CD4-positive, alpha-beta memory T cell (primary cell): ENCODE measurements at places on chromosomes 13 and 19. TPM values are rescaled to one million over a fixed set of nuclear protein-coding genes. Genes with fewer than 3 reads are reported as not detected.

POLR1D gene
- 152 TPM for total RNA-seq

DACH1 gene
- total RNA-seq, result not detected

GRCh38 chr13:112900226-112900600, 68.8 kb upstream of the MCF2L start:
- H3K27ac ChIP-seq, result no peak overlapping the region
- no peak for DNase-seq
- no peaks in the 10 kb centered on the region for H3K36me3 ChIP-seq
- H3K4me1 ChIP-seq, result peaks cover 3% of the 10 kb centered on the region
- H3K27me3 ChIP-seq, result peaks cover 4% of the 10 kb centered on the region
- no peak overlapping the region for H3K4me3 ChIP-seq

- DNase-seq, result no peak
- H3K27ac ChIP-seq, result no peak overlapping the region
- H3K27me3 ChIP-seq, result no peaks in the 10 kb centered on the region
- H3K4me1 ChIP-seq, result no peaks in the 10 kb centered on the region
- H3K4me3 ChIP-seq, result no peak overlapping the region
These were observed 760.7 kb upstream of the PCDH9 start for GRCh38 chr13:67990868-67991267.

ADM5 gene
- total RNA-seq, result 4.4 TPM

ZNF439 gene
- 17.7 TPM for total RNA-seq

DNA sequence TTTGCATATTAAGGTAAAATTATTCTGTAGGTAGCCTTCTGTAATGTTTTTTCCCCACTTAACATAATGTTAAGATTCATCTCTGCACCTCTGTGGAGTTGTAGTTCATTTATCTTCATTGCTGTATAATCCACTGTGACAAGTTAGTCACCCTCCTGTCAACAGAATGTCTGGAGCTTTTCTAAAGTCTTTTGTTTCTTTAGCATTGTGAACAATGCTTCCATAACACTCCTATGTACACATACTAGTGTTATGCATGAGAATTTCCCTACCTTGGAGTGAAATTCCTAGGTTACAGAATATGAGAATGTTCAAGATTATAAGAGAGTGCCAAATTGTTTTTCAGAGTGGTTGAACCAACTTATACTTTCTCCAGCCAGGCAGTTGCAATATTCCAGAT, 113.5 kb downstream of the COG6 start:
- no peaks in the 10 kb centered on the region for H3K4me1 ChIP-seq
- no peak for DNase-seq
- no peak overlapping the region for H3K27ac ChIP-seq

GRCh38 chr13:21516805-21517204, 57.7 kb upstream of the ZDHHC20 start:
- H3K27me3 ChIP-seq, result no peaks in the 10 kb centered on the region
- no peaks in the 10 kb centered on the region for H3K4me1 ChIP-seq

- no peak overlapping the region for H3K27ac ChIP-seq
- H3K36me3 ChIP-seq, result no peaks in the 10 kb centered on the region
- no peaks in the 10 kb centered on the region for H3K4me1 ChIP-seq
- no peak overlapping the region for H3K4me3 ChIP-seq
These were observed 100.2 kb downstream of the ZIC5 start for GRCh38 chr13:99871249-99871898.
